ENCODE measurements at places on chromosomes 5 and 9.

DNA sequence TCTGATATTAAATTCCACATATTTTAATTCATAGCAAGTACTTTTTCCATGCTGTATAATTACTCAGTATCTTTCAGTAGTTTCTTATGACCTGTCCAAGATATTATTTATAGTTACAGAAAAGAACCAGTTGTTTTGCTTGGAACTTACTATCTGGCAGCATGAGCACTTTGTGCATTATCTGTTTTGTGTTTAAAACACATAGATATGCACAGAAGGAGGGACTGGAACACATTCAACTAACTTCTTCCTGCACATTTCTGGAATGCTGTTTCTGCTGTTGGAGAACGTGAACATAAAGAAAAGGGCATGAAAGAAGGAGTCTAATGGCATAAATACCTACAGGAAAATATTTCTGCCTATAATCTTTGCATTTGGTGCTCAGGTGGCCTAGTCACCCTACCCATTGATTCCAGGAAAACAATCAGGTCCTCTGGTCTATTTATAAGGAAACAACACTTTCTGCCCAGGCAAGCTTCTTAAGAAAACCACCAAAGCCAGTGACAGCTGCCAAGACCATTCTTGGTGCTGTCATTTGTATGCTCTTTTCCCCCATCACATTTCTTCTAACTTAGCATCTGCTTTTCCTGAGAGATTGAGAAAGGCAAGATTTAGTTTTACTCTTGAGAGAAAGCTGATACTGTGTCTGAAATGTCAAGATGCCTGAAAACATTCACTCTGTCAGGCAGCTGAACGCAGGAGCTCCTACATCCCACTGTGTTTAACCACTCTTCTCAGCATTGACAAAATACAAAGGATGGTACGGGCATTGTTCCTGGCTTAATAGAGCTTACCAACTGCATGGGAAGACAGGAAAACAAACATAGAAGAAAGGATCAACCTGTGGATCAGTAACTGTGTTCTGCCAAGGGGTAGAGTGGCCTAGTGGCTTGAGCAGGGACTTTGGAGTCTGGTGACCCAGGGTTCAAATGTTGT, 40.3 kb downstream of the RAB3C start:
- DNase-seq, result no peak

GRCh38 chr5:173328844-173329490, 753 bp upstream of the STC2 start:
- DNase-seq, result no peak

GRCh38 chr9:32716955-32717543, 66.3 kb upstream of the TMEM215 start:
- no peak for DNase-seq

DNA sequence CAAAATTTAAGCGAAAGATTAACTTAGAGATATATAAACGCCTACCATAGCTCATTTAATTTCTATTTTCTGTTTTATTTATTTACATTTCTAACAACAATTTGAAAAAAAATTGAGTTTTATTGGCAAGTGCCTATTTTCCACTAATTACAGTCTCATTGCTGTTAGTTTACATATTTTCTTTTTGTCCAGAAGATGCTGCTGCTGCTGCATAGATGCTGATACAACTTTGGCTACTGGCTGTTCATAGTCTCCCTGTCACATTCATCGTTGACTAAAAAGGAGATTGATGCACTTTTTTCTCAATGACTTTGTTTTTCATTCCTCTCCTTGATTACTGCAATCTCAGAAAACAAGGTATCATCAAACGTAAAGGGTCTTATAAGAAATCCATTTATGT, 235.4 kb downstream of the CDH9 start:
- DNase-seq, result no peak

DNA sequence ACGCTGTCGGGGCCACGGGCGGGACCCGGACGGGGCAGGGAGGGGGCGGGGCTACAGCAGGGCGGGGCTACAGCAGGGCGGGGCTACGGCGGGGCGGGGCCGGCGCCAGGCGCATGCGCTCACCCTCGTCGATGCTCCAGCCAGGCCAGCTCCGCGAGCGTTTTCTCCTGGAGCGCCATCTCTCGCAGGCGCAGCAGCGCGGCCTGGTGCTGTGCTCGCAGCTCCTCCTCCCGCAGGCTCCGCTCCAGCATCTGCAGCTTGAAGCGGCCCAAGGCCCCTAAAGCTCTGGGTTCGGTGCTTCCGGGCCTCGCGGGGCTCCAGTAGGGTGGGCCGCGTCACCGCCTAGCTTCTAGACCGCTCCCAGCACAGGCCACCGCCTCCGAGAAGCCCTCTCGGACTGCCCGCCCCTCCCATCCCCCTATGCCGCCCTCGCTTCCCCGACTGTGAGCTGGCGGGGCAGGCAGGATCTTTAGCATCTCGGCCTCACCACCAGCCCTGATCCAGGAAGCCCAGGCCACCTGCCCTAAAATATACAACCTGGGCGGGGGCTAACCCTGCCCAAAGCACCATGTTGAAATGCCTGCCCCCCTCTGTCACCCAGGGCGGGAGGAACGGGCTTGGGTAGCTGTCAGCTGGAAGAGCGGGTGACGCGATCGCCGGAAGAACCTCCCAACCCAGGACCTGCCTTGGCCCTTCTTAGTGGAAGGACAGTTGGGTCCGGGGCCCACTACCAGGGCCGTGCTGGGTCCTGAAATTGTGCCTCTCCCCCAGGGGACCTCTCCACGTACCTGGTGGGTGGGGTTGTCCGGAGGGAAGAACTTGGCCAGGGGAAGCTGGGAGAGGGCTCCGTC, 21.9 kb upstream of the QSOX2 start:
- peak; percentile 77 for DNase-seq

Measured in stimulated activated CD4-positive, alpha-beta T cell treated with anti-CD3 and anti-CD28 coated beads, Interleukin-15, amount 100 ng/mL, for 1 hour (primary cell).